Neural crest cell (in vitro differentiated cells): ENCODE measurements at places on chromosomes 5 and 9.
A peak's percentile ranks its signal among the peaks of the same experiment; 100 is the strongest.

- no peak for DNase-seq
Measured at GRCh38 chr5:93336330-93337110, 244.5 kb downstream of the NR2F1-AS1 start.

- DNase-seq = no peak
Measured at GRCh38 chr5:41071975-41072374, 833 bp upstream of the MROH2B start.

- DNase-seq = no peak
Measured at GRCh38 chr9:69317894-69318293, 7.1 kb upstream of the ENTREP1 start.

DNA sequence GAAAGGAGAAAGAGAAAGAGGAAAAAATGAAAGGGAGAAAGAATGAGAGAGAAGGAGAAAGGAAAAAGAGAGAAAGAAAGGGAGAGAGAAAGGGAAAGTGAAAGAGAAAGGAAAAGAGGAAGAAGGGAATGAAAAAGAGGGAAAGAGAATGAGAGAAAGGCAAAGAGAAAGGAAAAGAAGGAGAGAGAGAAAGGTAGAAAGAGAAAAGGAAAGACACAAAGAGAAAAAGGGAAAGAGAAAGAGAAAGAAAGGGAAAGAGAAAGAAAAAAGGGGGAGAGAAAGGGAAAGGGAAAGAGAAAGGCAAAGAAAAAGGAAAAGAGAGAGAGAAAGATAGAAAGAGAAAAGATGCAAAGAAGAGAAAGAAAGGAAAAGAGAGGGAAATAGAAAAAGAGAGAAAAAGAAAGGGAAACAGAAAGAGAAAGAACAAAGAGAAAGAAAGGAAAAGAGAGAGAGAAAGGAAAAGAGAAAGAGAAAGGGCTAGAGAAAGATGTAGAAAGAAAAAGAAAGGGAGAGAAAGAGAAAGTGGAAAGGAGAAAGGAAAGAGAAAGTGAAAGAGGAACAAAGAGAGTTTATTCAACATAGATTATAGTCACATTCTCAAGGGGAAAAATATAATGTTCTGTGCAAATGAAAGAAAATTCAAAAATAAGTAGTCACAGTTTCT, 165.2 kb downstream of the TMEM38B start:
- no peak for DNase-seq

- DNase-seq = no peak
Measured at GRCh38 chr9:91549177-91549576, 125.5 kb upstream of the NFIL3 start.

- peak; percentile 28 for DNase-seq
Measured at GRCh38 chr5:132883261-132883834, 9.9 kb downstream of the LEAP2 start.

DNA sequence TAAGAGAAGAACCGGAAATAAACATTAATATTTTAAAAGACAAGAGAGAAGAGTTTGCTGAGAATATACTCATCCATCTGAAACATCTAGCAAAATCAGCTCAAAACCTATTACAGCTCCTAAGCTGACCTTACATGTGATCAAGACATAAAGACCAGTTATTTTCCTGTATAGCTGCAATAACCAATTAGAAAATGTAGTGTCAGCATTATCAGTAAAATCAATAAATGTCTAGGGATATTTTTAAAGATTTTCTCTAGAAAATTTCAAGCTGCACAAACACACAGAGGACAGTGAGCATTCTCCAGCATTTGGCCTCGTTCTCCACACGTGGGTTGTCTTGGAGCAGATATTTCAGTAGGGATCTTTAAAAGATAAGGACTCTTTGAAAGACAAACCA, 127.6 kb upstream of the CACNA1B start:
- DNase-seq = no peak

GRCh38 chr5:50727149-50727496, 60.7 kb downstream of the PARP8 start:
- DNase-seq = no peak

GRCh38 chr5:41408676-41409443, 101.5 kb downstream of the PLCXD3 start:
- no peak for DNase-seq

GRCh38 chr9:112168197-112168596, 6.9 kb downstream of the SUSD1 start:
- DNase-seq = no peak

DNA sequence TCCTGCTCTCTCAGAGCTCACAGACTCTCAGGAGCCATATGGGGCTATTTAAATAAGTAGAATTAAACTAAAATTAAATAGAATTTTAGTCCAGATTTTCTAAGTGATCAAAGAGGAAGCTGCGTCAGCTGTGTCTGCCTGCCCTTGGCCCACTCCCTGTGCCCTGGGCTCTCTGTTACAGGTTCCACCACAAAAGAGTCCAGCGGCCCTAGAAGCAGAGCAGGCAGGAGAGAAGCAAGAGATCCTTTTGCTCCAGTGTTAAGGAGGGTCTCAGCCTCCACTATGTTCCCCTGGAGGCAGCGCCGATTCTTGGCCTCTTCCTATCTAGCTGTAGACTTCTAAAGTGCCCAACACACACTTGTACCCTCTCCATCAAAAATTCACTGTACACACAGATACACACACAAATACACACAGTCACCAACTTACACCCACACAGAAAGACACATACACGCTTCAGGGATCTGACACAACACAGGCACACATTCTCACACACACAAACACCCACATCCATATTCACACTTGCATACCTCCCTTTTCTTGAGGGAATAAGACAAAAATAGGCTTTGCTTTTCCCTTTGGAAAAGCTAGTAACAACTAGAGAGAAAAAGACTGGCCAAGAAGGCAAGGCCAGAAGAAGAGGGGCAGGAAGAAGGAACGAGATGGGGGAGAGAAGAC, 5.5 kb upstream of the TNIP1 start:
- no peak for DNase-seq

GRCh38 chr5:34991486-34992238, 56.1 kb downstream of the AGXT2 start:
- DNase-seq = no peak

DNA sequence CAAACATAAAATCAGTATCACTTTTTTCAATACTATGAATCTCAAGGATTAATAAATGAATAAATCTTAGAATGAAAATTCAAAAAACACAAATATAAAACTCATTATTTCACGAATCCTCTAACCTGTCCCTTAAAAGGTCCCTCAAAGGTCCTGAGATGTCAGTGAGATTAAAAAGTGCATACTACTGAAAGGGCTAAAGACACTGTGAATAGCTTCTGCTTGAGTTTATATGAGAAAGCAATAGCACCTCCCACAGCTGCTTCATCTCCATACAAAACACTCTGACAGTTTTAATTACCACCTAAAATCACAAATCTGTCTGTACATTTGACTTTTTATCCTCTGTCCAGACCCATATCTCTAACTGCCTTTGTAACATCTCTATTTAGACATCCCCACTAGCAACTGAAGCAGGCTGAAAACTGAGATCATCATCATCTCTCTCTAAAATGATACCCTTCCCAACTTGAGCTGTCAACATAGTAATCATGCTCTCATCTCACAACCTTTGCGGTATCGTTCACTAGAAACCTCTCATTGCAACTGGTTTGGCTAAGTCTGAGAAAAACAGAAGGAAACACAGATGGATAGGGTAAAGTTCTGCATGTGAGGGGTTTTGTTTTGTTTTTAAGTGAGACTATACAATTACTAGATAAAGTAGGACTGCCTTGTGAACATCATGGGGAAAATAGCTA, 56.3 kb downstream of the TBCA start:
- no peak for DNase-seq

GRCh38 chr5:51495672-51496071, 112.4 kb downstream of the ISL1 start:
- no peak for DNase-seq

DNA sequence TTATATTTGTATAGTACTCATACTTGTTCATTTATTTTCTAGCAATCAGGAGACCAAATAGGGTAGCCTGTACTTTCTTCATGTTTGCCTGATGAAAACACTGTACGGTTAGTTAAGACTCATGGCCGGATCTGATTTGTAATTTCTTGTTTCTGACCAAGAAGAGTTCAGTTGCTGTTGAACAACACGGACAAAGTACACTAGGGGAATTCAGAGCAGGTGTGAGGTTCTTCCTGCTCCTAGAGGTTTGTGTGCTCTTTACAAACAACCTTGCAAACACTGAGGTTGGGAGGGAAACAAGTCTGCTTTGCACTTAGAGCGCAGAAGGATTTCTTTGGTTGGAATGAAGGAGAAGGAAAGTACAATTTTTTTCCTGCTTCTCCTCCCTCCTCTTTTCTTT, 69.7 kb downstream of the TRIO start:
- DNase-seq = no peak

GRCh38 chr5:117504305-117504704, 929.7 kb upstream of the SEMA6A start:
- no peak for DNase-seq

GRCh38 chr5:179310439-179311090, 34.7 kb downstream of the ADAMTS2 start:
- no peak for DNase-seq

- no peak for DNase-seq
Measured at GRCh38 chr5:11378461-11378860, 525.8 kb downstream of the CTNND2 start.

GRCh38 chr5:108858959-108859358, 111.3 kb downstream of the FER start:
- no peak for DNase-seq

- DNase-seq = no peak
Measured at GRCh38 chr5:73282383-73282782, 109.4 kb downstream of the TMEM174 start.

DNA sequence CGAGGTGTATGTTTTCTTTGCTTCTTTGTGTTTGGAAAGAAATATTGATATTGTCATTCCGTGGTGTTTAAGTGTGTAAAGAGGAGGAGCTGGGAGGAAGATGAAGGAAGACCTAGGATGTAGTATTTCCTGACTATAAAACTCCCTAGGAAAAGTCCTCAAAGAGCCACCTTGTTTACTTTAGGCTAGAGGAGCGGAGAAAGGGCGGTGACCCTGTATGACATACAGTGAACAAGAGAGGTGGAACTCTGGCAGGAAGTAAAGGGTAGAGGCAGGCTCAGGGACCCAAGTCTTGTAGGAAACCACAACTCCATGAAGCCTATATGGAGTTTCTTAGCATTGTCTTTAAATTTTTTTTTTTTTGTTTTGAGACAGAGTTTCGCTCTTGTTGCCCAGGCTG, 303.9 kb downstream of the DOCK8 start:
- no peak for DNase-seq

DNA sequence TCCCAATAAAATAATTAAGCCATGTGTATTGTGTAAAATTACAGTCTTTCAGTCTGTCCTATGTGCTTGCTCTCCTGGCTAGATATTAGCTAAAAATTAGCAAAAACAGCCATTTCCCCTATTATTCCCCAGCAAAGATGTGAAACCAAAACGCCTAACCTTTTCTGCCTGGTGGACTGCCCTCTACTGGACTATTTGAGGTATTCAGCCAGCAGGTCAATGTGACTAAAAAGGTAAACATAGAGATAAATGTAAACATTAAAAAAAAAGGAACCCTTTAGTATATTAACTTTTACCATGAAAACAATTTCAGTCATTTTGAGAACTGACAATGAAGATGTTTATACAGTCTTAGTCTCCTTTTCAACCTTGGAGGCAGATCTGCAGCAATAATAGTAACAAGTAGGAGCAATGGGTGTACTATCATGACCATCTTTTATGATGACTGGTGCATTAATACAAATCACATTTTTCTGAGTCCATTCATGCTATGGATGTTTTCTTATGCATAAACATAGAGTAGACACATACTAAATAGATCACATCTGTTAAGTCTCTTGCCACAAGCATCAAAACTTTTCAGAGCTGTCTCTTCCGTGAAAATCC, 10.1 kb downstream of the ATG12 start:
- no peak for DNase-seq

GRCh38 chr9:35349287-35349990, 140.5 kb upstream of the RUSC2 start:
- no peak for DNase-seq
